SW480 (cell line): ENCODE measurements at places on chromosomes 16 and 17.

DNA sequence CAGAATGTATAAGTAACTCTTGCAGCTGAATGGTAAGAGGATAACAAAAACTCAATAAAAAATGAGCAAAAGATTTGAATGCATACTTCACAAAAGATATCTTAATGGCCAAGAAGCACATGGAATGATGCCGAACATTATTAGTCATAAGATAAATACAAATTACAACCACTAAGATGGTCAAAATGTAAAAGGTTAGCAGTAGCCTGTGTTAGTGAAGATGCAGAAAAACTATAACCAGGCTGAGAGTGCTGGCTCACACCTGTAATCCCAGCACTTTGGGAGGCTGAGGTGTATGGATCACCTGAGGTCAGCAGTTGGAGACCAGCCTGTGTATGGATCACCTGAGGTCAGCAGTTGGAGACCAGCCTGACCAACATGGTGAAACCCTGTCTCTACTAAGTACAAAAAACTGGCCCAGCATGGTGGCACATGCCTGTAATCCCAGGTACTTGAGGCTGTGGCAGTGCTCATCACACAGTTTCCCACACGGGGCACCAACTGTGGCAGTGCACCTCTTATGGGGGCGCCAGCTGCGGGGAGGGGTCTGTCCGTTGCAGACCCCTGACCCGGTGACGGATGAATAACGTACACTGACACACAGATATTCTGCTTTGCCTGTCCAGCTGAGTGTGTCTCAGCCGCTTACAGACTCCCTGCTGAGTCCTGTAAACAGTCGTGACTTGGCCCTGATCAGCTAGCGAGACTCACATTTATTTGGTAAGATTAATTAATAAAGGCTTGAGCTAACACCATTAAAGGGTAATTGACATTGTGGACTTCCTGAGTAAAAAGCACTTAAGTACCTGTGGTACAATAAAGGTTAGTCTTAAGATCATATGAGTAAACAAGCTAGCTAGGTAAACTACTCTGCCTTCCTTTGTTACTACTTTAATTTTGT, 45.7 kb upstream of the FAM20A start:
- DNase-seq = no peak

- DNase-seq = no peak
Measured at GRCh38 chr17:40935624-40936023, 1.8 kb downstream of the KRT23 start.

DNA sequence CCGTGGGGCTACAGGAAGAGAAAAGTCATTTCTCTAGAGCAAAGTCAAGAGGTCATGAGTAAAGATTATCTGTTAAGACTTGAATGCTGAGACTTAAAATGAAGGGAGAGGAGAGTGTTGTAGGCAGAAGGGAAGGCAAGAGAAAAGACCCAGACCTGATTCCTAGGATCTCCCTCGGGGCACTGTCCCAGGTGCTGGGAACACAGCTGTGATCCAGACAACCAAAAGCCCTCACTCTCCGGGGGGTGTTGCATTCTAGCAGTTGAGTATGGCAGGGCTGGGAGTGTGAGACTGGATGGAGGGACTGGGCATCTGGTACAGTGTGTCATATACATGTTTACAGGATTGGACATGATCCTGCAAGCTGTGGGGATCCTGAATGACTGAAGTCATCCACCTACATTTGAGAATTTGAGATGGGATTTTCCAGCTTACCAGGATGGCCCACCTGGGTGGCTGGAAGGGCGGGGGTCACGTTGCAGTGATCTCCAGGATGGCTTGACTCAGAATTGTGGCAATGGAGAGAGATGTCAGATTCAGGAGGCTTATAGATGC, 29.1 kb downstream of the ARSG start:
- DNase-seq = no peak

GRCh38 chr17:17387017-17387497, 83.9 kb downstream of the NT5M start:
- peak; percentile 83 for DNase-seq

GRCh38 chr16:53561101-53561888, 58.3 kb upstream of the AKTIP start:
- DNase-seq = no peak

- no peak for DNase-seq
Measured at GRCh38 chr17:13158494-13159240, 140.8 kb upstream of the ELAC2 start.

DNA sequence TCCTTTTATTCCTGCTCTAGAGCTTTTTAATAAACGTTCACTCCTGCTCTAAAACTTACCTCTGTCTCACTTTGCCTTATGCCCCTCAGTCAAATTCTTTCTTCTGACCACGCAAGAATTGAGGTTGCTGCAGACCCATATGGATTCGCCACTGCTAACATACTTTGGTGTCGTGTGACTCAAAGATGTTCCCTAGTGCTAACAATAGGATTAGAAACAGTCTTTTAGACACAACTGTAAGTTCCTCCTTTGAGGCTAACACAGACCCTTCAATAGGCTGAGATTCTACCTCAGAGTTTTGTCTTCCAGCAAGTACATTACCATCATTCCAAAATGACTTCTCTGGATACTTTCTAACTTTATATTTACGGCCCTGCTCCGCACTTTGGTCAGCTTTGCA, 149.5 kb upstream of the COX10 start:
- DNase-seq = no peak

- no peak for DNase-seq
Measured at GRCh38 chr16:12403746-12404658, 399.7 kb downstream of the CPPED1 start.

DNA sequence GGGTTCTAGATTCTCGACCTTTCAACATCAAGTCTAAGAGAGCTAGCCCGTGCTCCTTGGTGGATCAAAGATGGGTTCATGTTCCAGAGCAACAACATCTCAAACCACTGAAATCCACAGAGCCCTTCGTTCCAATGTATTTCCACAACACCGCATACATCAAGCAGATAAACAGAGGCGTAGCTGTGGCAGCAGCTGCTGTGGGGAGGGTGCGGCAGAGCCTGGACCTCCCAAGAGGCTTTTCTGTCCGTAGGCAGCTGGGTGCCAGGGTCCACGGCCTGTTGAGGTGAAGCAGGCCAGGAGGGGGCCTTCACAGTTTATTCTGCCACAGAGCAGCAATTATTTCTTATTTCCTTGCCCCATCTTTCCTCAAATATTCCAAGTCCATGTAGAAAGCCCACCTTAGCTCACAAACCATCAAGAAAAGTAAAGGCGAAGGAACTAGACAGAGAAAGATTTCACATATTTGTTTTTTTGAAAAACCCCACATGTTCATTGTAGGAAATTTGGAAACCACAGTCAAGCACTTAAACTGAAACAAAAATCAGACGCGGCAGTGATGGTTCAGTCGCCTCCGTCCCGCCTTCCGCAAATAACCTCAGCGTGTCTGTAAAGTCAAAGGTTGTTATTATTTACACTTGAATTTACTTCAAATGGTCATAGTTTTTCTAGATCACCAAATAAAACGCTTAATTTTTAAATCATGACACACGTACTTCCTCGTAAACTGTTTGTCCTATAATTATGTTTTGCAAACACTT, 144.6 kb upstream of the FOXF1 start:
- no peak for DNase-seq

DNA sequence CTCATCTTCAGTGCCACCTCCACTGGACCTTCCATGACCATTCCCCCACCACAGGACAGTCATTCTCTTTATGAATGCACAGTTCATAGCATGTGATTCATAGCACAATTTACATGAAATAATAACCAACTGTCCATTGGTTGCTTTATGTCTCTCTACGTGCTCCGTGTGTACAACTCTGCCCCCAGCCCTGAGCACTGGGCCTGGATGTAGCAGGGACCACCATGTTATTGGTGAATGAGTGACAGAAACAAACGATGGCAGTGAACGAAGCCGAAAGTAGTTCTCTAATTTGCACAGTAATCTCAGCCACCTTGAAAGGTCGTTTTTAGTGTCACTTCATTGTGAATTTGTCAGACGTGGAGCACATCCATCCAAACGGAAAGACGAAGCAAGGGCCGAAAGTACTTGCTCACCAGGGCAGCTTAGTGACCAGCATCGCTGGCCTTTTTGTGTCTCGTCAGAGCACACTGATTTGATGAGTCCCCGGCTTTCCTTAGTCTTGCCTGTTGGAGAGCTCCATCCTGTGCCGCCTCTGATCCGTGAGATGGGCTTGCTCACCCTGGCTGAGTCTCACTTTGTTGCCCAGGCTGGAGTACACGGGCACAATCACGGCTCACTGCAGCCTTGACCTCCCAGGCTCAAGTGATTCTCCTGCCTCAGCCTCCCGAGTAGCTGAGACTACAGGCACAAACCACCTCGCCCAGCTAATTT, 95.3 kb downstream of the CMIP start:
- DNase-seq = no peak

GRCh38 chr17:8380049-8380448, 2.9 kb downstream of the RPL26 start:
- no peak for DNase-seq

- DNase-seq = no peak
Measured at GRCh38 chr17:82257473-82257872, 16.0 kb downstream of the CSNK1D start.

DNA sequence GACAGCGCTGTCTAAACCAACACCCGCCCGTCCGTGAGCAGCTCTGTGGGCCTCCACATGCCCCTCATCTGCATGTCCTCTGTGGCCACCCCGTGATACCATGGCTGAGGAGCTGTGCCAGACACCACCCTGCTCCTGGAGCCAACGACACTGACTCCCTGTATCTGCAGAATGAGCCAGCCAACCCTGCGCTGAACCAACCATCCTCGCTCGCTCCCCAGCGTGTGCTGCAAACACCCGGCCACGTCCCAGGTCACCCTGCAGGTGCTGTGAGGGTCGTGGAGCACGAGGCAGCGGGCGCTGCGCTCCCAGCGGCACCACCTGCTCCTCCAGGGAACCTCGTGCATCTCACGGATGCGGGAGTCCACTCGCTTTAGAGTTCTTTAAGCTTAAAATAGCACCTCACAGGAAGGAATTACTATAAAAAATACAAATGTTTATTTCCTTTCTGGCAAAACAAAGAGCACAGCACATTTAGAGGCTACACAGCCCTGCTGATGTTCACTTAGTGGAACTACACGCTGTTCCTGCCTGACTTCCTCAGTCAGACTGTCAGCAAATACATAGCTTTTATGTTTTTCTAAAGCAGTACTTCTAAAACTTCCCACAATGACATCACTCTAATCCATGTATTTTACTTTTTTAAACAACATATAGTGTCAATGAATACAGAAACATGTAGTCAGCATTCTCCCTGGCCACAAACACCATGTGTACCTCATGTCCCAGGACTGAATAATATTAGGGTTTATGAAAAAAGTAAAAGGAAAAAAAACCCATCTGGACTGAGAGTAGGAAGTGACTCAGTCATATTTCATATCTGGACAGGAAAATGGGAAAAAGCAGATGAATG, 43.5 kb downstream of the MAP1LC3B start:
- DNase-seq = no peak

DNA sequence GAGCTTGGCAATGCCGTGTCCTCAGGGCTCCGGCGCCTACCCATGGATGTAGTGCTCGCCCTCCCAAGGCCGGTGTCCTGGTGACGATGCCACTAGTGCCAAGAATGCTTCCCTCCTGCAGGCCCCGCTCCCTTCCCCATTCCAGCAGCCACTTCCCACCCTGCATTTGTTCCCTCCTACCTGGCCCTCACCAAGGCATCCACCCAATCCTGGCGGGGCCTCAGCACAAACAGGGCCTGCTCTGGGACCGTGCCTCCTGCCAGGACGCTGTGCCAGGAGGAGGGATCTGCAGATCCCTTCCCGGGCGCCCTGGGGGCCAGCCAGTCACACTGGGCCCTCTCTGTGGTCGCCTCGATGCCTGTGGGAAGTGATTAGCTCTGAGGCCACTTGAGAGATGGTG, 25.1 kb downstream of the ABR start:
- no peak for DNase-seq

DNA sequence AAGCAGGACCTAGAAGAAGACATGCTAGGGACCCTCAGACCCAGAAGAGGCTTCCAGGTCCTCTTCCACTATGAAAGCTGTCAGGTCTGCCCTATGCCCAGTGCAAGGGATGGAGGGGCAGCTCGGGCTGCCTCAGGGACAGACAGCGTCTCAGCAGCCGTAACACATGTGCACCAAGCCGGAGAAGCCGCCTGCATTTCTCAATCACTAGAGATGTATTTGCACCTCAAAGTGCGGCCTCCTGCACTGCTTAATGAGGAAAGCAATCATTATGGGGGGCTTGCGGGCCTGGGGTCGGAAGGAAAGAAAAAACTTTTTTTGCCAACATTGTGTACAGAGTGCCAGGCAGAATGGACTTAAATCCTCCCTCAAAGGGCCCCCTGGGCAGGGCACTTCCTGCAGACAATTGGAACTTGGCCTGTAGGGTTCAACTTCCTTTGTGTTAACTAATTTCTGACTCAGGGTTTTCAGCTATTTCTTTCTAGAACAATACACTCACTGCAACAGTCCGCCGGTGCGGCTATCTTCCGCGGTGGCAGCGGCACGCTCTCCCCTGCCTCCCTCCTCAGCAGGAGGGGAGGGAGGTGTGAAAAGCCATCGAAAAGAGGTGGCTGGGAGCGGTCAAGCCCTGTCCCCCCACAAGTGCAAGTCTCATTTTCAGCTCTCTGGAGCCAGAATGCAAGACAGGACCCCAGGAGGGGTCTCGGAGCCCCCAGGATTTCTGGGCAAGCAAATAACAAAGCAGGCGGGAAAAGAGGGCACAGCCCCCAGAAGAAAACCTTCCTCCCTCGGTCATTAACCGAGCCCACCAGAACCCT, 101.2 kb downstream of the ZNF423 start:
- peak; percentile 2 for DNase-seq

GRCh38 chr16:28531777-28532744, 6.7 kb downstream of the NUPR1 start:
- peak; percentile 47 for DNase-seq

DNA sequence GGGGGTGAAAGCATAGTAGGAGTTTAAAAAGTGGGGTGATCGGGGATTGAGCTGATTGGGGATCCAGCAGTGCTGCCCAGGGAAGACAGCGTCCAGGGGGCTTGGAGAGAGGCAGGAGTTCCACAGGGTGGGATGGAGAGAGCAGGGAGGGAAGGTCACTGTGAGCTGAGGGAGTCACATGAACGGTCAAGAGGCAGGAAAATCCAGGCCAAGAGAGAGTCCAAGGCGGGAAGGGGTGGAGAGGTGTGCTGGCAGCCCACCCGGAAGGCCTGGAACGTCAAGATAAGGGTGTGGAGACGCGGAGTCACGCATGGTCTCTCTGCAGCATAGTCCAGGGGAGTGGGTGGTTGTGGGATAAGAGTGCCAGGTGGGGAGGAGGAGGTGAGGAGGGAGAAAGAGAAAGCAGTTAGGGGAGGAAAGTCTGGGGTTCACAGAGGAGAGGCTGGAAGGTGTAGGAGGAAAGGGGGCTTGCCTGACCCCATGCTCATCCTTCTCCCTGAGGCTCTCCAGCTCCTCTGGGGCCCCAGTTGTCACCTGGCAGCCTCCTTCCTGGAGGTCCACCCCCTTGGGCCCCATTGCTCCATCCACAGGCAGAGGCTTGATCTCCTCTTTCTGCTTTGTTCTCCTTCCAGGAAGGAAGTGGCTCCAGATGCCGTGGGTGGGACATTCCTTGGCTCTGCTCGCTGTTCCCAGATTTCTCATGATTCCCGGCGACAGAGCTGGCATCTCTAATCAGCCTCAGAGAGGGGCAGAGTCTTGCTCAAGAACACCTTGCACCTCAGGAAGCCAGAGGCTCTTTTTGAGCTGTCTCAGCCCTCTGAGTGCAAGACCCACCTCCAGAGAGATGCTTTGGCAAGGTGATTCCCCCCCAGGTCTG, 28.7 kb downstream of the CCR7 start:
- peak; percentile 90 for DNase-seq
